Stimulated activated CD4-positive, alpha-beta T cell treated with anti-CD3 and anti-CD28 coated beads, Interleukin-1b, Interleukin-23, amount 100 ng/mL, for 1 hour (primary cell): ENCODE measurements at places on chromosomes 3 and 15.

- no peak for DNase-seq
Observed at GRCh38 chr15:67403428-67404154, 117.3 kb upstream of the C15orf61 start.

DNA sequence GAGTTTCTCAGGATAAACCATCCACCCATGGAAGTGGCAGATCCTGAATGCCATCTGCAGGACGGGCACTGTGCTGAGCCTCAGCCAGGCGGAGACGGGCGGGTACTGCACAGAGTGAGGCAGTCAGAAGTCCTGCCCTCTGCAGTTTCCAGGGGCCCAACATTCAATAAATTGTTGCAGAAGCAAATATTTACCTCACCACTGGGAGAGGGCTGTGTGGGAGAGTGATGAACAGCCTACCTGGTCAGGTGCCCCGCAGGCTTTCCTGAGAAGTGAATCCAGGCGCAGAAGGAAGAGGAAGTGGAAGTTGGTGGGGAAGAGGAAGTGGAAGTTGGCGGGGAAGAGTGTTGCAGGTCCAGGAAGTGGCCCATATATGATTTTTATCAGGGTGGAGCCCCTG, 100.8 kb downstream of the SLCO3A1 start:
- DNase-seq = no peak

GRCh38 chr3:158841387-158841786, 39.5 kb downstream of the MFSD1 start:
- DNase-seq = no peak

DNA sequence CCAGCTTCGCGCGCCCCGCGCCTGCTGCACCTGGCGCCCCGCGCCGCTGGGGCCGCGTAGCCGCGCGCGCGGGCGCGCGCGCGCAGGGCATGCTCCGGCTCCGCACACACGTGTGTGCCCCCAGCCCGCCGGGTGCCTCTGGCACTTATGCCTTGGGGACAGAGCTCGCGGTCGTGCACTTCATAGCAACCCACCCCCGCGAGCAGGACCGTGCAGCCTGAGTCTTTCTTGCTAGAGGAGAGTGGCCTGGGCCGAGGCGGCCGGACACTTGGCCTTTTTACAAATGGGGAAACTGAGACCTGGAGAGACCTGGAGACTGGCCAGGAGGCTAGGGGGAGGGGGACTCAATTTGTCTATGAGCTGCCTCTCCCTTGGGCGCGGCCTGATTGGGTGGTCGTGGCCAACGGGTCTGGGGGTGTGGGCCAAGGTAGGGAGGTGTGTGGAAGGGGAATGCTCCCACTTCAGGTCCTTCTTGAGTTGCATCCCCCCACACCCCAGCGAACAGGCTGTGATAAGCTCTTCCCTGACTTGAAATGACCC, 562 bp downstream of the NBEAL2 start:
- no peak for DNase-seq

- no peak for DNase-seq
Observed at GRCh38 chr15:86865920-86866319, 786.2 kb downstream of the AGBL1 start.

DNA sequence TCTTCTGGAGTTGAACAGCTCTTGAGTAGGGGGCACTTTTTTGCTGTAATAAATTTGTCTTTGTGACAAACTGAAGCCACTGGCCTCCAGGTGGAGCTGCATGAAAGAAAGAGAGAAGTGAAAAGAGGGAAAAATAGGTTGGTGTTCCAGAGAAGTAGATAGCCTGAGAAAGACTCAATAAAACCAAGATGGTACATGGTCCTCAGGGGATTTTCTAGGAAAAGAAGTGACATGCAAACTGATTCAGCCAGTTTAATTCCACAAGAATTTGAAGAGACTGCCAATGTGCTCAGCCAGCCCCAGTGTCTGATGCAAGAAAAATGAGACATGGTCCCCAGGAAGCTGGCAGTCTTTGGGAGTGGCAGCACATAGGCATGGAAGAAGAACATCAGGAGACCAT, 152.7 kb downstream of the CD47 start:
- no peak for DNase-seq
